T-helper 17 cell (primary cell): ENCODE measurements at places on chromosomes 1 and 21. TPM values are rescaled to one million over a fixed set of nuclear protein-coding genes. Genes with fewer than 3 reads are reported as not detected.

DNA sequence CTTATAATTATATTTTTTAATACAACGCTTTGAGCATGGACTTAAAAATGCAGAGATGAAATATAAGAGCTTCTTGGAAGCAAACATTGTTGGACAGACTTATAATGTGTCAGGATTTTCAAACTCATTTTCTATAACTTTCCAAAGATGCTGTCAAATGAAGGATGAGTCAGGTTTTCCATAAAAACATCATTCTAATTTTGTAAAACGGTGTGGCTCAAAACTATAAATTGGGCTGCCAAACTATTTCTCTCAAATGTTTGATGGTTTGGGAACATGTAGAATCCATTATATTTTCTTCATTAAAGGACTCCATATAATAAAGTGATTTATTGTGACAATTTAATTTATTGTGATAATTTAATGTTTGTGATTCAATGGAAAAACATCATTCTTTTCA is 511.2 kb downstream of the USP25 start:
- DNase-seq, result no peak

DNA sequence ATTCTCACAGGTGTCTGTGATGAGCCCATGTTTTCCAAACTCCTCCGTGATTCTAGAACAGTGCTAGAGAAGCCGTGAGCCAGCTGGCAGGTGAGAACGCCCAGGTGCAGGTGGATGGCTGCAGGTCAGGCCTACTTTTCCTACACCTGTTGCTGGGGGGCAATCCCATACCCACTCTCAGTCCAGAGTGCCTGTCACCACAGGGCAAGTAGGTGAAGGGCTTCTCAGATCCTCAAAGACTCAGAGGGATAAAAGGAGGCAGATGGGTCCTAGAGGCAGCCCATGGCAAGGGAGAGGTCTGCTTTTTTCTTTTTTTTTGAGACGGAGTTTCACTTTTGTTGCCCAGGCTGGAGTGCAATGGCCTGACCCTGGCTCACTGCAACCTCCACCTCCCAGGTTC is 50.7 kb upstream of the H6PD start:
- no peak for DNase-seq

- no peak for DNase-seq
These were observed 14.9 kb upstream of the LRRC3 start for GRCh38 chr21:44440241-44441040.

The TBX19 gene
- total RNA-seq, result 2.7 TPM

DNA sequence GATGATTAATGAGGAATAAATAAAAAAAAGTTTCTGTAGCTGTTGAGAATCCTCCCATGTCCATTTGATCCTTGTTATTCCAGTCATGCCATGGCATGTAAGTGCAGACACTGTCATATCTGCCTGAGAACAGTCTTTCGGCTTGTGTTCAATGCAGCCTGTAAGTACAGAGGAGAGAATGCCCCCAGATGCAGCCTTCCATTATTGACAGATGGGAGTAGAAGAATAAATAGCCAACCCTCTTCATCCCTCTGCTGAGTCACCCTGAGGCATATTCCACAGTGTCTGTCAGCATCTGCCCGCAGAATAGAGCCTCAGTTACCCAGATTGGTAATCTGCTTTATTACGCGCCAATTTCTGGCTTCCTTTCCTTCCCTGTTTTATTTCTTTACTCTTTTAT is 139.4 kb downstream of the LRRC7 start:
- DNase-seq, result no peak

The PCSK9 gene
- total RNA-seq, result not detected

GRCh38 chr1:82220754-82221153 is 420.0 kb downstream of the ADGRL2 start:
- no peak for DNase-seq

The ITSN1 gene
- total RNA-seq, result 2.5 TPM

The NR5A2 gene
- total RNA-seq, result not detected
